ENCODE measurements at places on chromosomes 12 and 14.

GRCh38 chr12:54225666-54226065 lies 36.9 kb upstream of the SMUG1 start:
- DNase-seq: no peak

DNA sequence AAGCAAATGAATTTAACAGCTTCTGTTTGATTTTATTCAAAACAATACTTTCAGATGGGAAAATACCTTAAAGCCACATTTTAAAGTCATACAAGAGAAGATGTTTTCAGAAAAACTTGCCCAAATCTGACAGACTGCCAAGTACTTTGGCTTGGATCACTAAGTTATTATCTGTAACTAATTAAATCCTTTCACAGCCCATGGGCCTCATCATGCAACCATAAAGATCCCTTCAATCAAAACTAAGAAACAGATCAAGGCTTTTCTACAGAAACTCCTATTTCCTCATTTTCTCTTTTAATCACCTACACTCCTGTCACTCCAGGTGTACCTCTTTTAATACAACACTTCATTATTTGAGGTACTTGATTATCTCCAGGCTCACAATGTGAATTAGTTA lies 28.1 kb downstream of the BLTP3B start:
- DNase-seq: no peak

DNA sequence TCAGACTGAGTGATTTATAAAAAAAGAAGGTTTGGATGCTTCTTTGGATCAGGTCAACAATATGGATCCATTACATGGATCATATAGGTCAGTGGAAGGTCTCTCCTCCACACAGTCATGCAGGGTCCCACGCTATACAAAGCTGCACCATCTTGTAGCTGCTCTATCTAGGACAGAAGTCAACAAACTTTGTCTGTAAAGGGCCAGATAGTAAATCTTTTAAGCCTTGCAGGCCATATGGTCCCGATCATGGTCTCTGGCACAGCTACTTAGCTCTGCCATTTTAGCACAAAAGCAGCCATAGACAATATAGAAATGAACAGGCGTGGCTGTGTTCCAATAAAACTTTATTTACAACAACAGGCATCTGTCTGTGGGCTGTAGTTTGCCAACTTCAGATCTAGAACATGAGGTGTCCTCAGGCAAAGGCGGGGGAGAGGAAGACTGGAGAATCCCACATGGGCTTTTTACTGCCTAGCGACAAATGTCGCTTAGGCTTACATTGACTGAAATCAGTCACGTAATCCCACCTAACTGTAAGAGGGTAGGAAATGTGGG lies 36.7 kb downstream of the TMEM233 start:
- no peak for DNase-seq

- no peak for DNase-seq
These were observed 2.8 kb downstream of the RALGAPA1 start for GRCh38 chr14:35806006-35806907.

DNA sequence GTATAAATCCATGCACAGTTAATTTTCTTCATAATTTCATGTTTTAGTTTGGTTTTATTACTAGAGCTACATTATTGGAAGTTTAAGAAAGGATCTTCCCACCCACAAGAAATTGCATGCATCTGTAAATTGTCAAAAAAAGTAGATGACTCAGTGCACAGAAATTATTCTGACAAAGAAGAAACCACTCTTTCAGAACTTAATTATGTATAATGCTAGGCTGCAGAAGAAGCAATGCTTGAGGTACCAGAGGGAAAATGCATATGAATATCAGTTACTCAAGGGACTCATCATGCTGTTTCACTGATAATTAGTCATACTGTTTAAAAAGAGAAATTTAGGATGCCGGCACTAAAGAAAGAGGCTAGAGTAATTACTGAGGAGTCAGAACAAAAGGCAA lies 147.0 kb downstream of the SLC16A7 start:
- DNase-seq: no peak

- DNase-seq: no peak
These were observed 19.2 kb downstream of the CHGA start for GRCh38 chr14:92942136-92942535.

DNA sequence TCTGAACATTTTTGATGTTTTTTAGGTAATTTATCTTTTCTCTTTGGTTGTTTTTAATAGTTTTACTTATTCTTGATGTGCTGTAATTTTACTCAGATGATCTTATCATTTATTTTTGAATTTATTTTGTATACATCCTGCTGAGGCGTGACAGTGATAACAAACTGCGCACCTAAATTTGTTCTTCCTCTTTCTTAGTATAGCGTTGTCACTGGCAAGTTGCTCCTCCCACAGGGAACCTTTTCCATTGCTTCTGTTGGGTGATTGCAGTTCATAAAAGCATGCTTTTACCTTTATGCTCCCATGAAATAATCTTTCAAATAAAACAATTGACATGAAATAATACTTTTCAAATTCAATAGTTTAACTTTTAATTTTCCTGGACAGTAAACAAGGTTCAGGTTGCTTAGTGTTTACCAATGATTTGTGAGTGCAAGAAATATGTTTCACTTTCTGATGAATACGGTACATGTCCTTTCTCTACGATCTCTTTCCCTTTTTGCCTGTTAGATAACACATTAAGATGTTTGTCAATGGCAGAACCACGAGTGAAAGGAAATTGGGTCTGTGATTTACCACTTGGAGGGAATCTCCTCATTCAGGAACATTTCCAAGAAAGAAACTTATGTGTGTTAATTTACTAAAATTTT lies 223.3 kb downstream of the CCDC91 start:
- no peak for DNase-seq

DNA sequence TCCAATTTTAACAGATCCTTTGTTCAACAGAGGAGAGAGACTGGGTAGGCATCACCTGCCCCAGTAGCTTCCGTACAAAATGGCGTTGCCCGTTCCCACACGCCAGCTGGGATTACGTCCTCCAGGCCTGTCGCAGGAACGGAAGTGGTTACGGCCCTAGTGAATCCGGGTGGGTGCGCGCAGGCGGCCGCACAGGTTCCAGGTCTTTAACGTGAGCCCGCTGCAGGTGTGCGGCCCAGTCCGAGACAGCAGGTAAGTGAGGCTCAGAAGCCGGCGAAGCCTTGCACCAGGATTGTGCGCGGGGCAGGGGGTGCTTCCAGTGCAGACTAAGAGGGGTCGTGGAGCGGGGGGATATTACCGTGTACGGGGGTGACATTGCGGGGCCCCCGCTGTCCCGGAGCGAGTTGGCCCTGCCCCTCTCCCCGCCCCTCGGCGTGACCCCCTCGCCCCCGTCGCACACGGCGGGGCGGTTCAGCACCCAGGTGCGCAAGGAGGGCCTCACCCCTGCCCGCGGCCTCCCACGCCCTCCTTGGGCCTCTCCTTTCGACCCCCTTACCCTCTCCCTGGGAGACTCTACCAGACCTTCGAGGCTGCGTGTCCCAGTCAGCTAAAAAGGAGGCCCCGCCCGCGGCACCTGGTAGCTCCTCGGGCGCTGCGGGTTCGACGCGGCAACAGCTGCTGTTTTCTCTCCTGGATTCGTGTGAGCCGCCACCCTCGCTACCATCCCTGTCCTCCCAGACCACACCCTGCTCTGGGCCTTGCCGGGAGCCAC lies at the start of gene EXD2:
EXD2 (plus strand) TSS at position 159 of the 772 bp plus-strand sequence. CDS start 17,973 bp downstream, outside the sequence.
- DNase-seq: peak; percentile 77

- no peak for DNase-seq
These were observed 357.2 kb downstream of the BMP4 start for GRCh38 chr14:53599221-53599945.
